ENCODE measurements at places on chromosomes 7 and 10.
A peak's percentile ranks its signal among the peaks of the same experiment; 100 is the strongest.

DNA sequence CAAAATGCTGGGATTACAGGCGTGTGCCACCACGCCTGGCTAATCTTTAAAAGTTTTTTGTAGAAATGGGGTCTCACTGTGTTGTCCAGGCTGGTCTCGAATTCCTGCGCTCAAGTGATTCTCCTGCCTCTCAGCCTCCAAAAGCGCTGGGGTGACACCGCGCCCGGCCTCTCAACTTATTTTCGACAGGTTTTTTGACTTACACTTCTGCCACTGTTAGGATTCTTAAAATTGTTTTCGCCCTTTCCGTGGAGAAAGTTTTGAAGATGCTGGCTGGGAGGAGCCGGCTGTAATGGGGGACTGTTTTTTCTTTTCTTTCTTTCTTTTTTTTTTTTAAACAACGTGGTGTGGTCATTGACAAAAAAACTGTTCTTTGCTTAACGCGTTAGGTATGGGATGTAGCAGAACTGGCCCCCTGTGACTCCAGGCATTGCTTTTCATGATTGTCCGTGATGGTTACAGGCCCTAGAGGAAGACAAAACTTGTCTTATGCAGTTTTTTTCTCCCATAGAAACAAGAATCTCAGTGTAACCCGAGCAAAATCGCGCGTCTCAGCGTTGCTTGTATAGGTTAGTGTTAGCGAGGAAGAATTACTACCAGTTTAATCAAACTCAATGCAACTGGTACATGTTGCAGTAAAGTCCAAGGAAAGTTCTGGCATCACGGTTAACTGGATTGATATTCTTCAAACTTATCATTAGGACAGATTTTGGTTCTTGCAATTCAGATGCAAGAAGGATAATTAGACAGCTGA lies 72.2 kb downstream of the DAGLB start:
- DNase-seq = no peak

GRCh38 chr10:128070721-128071416 lies 55.4 kb downstream of the MKI67 start:
- no peak for DNase-seq

- no peak for DNase-seq
Measured at GRCh38 chr7:158389514-158390425, 197.9 kb downstream of the PTPRN2 start.

- DNase-seq = no peak
Measured at GRCh38 chr10:117552156-117552631, 9.6 kb downstream of the EMX2 start.

DNA sequence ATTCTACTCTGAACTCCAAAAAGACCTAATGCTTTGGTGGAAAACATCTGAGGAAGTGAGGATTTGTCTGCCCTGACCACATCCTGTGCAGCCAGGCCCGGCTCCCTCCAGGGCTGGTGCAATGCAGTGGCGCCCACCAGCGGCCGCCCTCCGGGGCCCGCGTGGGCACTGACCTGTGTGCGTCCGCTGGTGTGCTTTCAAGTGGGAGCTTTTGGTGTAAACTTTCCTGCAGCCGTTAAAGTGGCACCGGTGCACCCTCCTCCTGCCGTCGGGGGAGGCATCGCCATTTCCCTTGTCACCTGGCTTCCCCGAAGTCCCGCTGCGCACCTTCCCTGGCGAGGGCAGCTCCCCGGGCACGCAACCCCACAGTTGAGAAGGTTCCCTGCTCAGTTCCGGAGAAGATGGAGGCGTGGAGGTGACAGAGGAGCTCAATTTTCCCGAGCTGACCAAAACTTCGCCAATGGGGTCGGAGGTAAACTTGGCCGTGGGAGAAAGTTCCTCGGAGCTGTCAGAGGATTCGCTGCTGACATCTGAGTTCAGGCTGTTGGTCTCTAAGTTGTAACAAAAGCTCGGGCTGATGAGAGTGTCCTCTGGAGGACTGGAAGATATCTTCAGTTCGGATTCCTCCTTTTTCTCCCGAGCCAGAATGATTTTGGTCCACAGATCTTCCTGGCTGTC lies 3.4 kb downstream of the KLF6 start:
- peak; percentile 32 for DNase-seq

DNA sequence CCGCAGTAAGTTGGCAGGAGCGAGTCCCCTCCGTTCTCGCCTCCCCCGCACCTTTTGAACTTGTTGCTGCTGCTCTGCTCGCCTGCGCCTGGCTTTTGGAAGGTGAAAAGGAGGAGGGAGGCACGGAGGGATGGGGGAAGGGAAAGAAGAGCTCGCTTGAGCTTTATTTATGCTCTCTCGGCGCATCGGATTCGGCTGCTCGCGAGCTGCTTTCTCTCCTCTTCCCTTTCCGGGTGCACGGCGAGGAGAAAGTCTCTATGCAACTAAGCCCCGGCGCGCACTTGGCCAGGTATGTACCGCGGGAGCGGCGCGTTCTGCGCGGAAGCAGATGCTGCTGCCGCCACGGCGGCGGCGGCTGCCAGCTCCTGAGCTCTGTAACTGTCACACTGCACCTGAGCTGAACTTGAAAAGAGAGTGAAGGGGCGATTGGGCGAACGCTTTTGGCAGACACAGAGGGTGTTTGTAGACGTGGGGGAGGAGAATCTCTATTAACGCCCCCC lies 551 bp downstream of the KCND2 start:
- no peak for DNase-seq

GRCh38 chr10:33304423-33305225 lies 29.8 kb downstream of the NRP1 start:
- no peak for DNase-seq

GRCh38 chr10:88715517-88715916 lies 9.5 kb downstream of the LIPK start:
- DNase-seq = no peak

GRCh38 chr10:1734288-1734687 lies 3.0 kb downstream of the ADARB2 start:
- DNase-seq = no peak

GRCh38 chr10:51289519-51289918 lies 215.2 kb downstream of the PRKG1 start:
- no peak for DNase-seq

GRCh38 chr7:31095286-31096197 lies 43.4 kb downstream of the ADCYAP1R1 start:
- DNase-seq = no peak

DNA sequence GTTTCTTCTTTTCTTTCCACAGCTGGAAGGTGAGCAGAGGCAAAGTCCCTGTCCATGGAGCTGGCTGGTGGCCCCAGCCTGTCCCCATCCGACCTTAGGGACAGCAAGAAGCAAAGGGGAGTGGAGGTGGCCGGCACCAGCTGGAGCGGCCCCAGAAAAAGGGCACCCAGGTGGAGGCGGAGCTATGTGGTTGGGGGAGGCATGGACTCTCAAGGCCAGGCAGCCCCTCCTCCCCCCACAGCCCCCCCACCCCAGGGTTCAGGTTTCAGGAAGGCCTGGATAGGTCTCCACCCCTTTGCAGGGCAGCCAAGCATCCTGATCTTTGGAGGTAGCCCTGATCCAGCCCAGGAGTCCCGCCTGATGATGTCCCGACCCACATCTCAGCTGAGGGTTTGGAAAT lies at the start of gene SSC4D:
SSC4D (minus strand) TSS at position 161 of the 400 bp plus-strand sequence. CDS start 5,258 bp downstream, outside the sequence.
- DNase-seq = no peak

DNA sequence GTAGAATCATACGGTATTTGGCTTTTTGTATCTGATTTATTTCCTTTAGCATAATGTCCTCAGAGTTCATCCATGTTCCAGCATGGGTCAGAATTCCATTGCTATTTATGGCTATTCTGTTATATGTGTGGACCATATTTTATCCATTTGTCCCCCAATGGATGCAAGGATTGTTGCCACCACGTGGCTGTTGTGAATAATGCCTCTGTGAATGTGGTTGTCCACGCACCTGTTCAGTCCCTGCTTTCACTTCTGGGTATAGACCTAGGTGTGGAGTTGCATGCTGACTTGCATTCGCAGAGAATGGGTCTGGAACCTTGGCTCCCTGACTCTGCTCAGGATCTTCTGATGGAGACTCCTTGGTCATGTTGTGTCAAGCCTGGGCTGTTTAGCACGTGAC lies 199.9 kb downstream of the CAMK1D start:
- DNase-seq = no peak

DNA sequence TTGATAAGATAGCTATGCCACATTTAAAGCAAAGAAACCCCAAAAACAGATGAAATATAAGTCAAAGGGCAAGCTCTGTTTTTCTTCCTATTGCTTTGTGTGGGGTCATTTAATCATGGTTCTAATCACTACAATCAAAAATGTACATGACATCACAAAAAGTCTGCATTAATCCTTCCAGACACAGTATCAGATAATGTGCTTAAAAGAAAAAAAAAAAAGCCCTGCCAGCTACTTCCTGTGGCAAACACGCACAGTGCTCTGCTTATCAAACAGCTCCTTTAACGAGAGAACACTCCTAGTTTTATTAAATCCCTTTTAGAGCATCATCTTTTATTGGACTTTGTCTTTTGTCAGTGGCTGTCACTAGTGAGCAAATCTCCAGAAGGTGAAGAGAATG lies 1005.8 kb downstream of the GATA3 start:
- DNase-seq = no peak

DNA sequence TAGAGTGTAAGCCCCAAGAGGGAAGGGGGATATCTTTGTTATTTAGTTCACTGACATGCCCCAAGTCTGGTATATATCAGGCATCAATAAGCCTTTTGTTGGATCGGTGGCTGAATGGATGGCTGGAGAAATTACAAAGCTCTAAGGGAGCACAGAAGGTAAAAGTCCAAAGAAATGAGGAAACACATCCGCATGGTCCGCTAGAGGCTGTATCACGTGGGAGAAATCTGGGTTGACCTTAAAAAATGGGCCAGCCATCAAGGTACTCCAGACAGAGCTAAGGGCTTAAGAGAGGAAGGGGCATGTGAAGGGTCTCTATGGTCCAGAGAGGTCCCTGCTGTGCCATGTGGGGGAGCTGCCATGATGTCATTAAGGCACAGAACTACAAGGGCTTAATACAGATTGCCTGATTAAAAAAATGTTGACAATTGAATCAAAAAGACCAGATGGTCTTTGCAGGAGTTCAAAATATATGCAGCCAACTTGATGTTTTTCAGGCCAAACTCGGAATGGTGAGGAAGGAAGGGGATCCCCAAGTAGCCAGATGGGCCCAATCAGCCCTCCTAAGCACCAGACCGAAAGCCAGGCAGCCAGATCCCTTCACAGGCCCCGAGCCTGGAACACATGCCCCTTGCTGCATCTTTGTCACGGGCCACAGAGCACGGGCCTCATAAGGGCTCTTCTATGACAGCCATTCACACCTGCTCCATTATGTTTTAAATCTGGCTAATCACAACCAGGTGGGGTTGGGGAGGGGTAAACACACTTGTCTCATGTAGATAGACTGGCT lies 31.9 kb downstream of the SCRN1 start:
- no peak for DNase-seq

DNA sequence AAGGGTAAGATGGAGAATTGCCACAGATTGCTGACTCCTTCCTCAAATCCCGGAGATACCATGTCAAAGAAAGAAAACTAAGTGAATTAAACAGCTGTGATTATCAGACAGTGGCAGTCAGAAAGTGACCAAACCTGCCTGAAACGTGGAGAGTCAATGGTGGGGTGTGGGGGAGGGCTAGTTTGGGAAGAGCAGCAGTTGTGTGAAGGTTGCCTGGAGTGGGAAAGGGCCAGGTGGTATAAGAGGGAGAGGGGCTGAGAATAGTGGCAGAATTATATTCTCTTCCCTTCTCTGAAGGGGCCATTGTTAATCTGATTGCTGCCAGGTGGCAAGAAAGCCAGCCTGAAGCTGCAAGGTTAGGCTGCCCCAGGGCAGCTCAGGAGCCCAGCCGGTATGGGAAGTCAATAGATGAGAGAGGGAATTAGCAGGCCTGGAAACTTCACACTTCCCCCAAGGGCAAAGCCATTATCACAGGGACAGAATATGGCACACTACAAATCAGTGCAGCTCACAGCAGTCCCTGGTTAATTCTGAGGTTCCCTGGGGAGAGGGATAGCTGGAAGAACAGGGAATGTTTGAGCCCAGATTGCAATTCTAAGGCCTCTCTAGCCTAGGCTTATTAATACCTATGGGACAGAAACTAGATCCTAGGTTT lies 83.9 kb upstream of the ITGB1 start:
- DNase-seq = no peak

GRCh38 chr7:115693779-115694178 lies 336.8 kb downstream of the TFEC start:
- no peak for DNase-seq

- DNase-seq = no peak
Measured at GRCh38 chr7:104111271-104111670, 96.5 kb downstream of the ORC5 start.

DNA sequence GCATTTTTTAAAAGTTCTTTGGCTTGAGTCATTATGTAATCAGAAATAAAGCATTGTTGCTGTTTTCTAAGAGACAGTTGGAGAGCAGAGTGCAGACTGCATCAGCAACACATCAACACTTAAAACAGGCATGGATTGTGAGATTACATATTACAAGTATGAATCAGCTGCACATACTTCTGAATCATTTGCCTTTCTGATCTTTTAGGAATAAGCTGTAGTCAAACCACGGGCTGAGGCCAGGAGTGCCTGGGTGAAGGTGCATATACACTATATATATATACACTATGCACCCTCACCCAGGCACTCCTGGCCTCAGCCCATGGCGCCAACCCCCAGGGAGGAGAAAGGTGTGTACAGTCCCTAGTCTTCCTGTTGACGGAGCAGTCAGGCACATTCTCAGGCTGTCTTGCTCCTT lies 52.4 kb upstream of the DLX6 start:
- no peak for DNase-seq

- peak; percentile 19 for DNase-seq
Measured at GRCh38 chr10:69051303-69051702, 36.6 kb upstream of the SRGN start.

DNA sequence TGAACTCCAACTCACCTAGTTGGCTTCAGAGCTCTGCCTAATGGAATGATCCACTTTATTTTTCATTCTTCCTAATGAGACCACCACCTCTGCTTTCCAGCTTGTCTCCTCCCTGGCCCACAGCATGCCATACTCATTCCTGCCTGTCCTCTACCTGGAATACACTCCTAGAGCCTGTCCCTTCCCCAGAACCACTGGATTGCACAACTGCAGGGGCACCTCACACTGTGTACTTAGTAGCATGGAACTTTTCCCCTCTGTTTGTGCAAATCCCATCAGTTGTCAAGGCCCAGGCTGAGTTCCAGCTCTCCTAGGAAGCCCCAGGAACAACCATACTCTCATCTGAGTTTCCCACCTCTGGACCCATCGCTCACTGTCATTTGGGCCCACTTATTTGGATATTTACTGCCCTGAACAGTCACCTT lies 15.6 kb downstream of the ALDH18A1 start:
- no peak for DNase-seq

DNA sequence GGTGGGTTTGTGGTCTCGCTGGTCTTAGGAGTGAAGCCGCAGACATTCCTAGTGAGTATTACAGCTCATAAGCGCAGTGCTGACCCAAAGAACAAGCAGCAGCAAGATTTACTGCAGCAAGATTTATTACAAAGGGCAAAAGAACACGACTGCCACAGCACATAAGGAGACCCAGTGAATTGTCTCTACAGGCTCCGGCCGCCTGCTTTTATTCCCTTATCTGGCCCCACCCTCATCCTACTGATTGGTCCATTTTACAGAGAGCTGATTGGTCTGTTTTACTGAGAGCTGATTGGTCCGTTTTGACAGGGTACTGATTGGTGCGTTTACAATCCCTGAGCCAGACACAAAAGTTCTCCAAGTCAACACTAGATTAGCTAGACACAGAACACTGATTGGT lies 82.1 kb downstream of the VIPR2 start:
- DNase-seq = no peak

Data from Kasumi-1 (cell line).